ENCODE measurements at places on chromosomes 7 and 10.
A peak's percentile ranks its signal among the peaks of the same experiment; 100 is the strongest.

- DNase-seq, result peak; percentile 44
Measured at GRCh38 chr7:70856901-70857630, 274.9 kb upstream of the GALNT17 start.

DNA sequence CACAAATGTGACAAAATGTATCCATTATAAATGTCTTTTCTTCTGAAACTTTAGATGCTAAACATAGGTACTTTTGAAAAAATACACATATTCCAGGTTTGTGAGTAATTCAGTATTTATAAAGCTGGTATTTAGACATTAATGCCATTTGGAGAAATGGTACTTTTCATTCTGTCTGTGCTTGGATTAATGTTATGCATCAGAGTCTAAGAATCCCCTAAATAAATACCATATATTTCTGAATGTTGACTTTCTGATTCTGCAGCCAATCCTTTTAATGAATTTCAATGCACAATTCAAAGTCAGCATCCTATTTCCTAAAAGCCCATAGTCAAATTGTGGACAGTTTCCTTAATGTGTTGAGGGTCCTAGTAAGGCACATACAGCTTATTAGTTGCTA, 145.0 kb downstream of the DKK1 start:
- no peak for DNase-seq

DNA sequence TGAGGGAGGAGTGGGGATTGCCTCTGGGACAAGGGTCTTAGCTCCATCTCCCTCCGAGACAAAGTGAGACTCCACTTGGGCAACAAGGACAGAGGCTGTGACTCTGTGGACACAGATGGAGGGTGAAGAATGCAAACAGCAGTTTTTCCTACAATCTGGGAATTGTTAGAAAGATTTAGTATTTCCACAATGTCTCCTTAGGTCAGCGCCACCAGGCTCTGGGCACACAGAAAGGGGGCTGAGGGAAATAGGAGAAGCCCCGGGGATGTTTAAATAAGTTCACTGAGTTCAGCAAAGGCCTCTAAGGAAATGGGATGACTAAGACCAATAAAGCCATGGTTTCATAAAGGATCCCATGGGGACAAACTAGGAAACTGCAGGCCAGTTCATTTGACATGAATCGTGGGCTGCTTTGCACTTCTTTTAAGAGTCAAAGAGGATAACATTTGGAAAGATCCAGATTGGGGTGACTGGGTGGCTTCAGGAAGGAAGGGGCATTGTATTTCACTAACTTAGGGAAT, 219.8 kb upstream of the GLI3 start:
- DNase-seq, result no peak

DNA sequence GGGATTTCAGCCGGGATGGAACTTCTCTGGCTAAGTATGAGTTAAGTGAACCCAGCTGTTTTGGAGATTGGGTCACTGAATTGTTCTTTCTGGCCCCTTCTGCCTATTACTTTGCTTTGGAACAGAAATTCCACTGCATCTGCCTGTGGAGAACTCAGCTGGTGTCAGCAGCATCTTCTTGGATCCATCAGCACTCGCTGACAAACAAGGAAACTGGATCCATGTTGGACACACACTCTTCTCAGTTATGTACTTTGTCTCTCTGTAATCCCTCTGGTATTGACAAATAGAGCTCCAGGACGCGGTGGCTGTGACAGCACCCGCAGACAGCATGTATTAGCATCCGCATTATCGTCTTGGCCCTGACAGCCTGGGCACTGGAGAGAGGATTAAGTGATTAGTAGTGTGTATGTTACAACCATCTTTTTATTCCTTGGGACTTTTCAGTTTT, 73.0 kb upstream of the BMPER start:
- no peak for DNase-seq

GRCh38 chr10:3233486-3233990, 61.0 kb upstream of the PITRM1 start:
- DNase-seq, result no peak

- no peak for DNase-seq
Measured at GRCh38 chr7:36305226-36305625, 84.4 kb upstream of the ANLN start.

DNA sequence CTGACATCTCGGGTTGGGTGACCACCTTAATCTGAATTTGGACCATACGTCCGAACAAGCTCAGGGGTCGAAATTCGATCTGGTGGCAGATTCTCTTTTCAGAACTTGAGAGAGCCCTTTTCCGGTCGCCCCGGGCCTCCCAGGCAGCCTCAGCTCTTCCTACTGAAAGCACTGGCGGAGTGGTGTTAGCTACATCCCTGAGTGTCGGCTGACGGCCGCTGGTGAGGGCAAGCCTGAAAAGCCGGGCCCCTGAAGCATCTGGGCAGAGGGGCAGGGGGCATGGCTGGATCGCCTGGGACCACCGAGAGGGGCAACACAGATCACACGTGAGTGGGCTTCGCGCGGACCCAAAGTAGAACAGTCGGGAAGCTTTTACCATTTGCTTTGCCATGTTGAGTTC, 116.1 kb downstream of the SMURF1 start:
- no peak for DNase-seq

DNA sequence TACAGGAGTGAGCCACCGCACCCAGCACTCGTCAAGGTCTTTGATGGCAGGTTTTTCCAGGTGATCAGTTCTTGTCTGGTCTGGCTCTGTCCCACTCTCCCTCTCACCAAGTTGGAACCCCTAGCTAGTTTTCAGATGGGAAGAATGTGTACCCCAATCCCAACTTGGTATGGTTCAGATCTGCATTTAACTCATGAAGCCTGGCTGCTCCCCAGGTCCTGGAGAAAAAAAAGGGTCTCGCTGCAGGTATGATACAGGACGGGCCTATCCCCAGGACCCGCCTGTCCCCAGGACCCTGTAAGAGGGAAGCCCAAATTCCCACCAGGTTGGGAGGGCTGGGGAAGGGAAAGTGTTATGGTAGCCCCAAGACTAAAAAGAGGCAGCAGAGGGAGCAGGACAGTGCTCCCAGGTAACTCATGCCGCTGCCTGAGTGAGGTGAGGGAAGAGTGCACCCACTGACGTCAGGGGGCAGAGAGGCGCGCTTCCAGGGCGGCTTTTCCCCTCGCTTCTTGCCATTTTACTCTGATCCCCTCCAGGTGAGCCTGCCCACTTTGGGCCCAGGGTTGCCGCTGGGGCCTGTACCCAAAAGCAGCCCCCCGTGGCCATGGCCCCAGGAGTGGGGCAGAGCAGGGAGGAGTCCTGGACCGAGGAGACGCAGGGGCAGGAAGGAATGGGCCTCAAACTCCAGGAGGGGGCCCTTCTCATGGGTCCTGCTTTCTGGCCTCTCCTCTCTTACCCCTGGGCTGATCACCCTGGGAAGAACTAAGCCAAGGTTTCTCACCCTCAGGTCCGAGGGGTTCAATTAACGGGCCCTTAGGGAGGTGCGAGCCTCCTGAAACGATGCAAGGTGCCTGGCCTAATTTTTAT, 36.4 kb upstream of the SRRM3 start:
- no peak for DNase-seq

DNA sequence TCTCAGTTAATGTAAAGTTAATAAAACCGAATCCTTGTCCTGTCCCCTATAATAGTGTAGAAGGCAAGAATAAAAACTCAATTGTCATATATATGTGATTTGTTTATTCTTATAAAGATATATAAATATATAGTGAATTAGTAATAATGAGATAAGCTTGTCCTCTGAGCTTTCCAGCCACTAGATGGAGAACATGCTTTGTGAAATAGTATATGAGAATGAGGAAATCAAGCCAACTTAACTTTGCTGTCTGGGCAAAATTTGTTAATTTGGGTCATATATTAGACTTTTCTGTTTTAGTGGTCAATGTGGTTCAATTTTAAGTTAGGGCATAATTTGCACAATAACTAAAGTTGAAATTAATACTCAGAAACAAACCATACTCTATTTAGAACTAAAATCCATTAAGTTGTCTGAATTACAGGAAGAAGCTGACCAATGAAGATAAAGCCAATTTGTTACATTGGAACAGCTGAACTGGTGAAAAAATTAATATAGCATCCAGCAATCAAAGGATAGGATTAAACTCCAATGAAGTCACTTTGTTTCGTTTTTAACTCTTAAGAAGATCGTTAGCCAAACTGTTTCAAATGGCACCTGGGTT, 595.0 kb downstream of the ARL4A start:
- no peak for DNase-seq

DNA sequence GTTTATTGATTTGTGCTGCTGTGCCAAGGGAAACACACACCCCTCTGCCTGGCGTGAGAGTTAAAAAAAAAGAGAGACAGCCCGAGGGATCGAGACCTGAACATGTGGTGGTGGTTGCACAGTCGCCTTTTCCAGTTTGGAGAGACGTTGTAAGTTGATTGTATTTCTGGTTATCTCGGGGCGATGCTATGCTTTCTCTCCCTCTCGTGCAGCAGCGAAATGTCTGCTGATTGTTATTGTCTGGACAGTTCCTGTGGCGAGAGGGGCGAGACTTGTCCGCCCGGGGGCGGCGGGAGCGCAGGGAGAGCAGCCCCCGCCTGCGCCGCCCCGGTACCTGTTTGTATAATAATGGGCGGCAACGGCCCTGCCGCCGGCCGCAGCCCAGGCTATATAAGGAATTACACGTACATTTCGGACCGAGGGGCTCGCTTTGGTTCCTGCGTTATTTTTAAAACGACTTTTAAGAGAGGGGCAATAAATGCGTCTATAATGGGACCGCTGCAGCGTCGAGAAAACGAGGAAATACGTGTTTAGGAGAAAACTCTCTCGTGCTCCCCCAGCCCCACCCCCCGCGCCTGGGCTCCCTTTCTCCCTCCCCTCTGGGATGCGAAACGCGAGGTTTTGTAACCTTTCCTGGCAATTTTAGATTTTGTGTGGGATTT, 1.7 kb downstream of the ZEB1 start:
- peak; percentile 35 for DNase-seq

- no peak for DNase-seq
Measured at GRCh38 chr10:80108576-80109239, 23.8 kb upstream of the PLAC9 start.

DNA sequence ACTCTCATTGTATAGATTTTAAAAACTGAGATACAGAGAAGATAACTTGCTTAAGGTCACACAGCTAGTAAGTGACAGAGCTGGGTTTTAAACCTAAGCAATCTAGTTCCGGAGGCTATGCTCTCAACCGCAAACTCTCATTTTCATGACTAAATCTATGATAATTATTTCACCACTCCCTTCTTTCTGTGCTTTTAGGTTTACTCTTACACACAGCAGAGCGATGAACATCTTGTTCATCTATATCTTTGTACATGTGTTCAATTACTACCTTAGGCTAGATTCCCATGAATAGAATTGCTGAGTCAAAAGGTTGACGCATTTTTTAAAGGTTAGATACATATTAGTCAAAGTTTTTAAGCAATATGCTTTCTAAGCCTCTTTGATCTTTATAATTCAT, 154.8 kb downstream of the CHN2 start:
- DNase-seq, result no peak

Measured in CD4-positive, alpha-beta T cell treated with Interleukin-17A for 1 hour (primary cell).